ENCODE measurements at places on chromosomes 2 and 18.

DNA sequence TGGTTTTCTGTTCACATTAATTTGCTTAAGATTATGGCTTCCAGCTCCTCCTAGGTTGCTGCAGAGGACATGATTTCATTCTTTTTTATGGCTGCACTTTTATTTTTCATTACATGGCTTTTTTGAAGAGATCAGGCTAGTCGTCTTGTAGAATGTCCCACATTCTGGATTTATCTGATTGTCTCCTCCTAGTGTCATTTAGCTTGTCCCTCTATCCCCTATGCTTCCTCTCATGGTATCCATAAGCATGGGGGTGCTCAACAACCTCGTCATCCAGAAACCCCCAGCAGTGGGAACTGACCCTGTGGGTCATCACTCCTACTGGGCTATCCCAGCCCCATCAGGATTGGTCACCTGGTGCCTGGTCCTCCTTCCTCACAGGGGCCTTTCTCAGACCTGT, 49.6 kb downstream of the SERTAD2 start:
- DNase-seq = no peak

GRCh38 chr2:173983391-173983871, 18.3 kb upstream of the SP3 start:
- no peak for DNase-seq

DNA sequence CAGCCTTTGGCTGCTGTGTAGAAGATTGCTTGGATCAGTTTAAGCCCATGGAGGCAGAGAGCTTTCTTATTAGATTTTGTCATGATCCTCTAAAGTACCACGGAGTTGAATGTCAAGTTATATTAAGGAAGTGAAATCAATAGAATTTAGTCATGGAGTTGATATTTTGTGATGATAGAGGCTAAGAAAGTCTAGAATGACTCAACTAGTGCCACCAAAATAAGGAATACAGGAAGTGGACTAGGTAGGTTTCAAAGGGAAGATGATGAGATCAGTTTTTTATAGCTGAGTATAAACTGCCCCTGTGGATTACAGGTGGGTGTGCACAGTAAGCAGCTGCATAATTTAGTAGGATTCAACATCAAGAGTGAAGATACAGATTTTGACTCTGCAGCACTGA, 25.2 kb downstream of the FBXO36 start:
- no peak for DNase-seq

DNA sequence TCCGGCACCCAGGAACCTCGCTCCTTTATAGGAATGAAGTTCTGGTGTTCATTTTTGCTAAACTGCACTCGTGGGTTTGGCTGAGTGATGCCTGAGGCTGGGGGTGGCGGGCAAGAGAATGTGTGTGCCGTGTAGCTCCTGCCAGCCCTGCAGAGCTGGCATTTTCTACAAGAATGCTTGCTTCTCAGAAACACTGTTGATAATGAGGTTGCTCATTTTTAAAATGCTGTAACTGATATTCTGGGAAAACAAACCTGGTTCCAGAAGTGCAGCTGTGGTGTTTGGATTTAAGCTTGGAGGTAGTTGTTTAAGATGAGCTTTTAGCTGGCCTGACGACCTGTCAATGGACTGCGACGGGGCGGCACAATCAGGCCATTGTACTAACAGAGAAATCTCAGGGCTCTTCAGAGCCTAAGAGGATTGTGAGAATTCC, 511.9 kb upstream of the TNP1 start:
- peak; percentile 22 for DNase-seq

DNA sequence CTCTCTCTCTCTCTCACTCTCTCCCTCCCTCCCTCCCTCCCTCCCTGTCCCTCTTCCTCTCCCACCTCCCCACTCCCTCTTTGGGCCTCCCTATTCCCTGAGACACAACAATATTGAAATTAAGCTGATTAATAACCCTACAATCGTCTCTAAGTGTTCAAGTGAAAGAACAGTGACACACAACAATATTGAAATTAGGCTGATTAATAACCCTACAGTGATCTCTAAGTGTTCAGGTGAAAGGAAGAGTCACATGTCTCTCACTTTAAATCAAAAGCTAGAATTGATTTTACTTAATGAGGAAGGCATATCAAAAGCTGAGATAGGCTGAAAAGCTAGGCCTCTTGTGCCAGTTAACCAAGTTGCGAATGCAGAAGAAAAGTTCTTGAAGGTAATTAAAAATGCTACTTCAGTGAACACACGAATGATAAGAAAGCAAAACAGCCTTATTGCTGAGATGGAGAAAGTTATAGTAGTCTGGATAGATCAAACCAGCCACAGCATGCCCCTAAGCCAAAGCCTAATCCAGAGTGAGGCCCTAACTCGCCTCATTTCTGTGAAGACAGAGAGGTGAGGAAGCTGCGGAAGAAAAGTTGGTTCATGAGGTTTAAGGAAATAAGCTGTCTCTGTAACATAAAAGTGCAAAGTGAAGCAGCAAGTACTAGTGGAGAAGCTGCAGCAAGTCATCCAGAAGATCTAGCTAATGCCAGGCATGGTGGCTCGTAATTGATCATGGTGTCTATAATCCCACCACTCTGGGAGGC, 21.3 kb downstream of the MALT1 start:
- no peak for DNase-seq

DNA sequence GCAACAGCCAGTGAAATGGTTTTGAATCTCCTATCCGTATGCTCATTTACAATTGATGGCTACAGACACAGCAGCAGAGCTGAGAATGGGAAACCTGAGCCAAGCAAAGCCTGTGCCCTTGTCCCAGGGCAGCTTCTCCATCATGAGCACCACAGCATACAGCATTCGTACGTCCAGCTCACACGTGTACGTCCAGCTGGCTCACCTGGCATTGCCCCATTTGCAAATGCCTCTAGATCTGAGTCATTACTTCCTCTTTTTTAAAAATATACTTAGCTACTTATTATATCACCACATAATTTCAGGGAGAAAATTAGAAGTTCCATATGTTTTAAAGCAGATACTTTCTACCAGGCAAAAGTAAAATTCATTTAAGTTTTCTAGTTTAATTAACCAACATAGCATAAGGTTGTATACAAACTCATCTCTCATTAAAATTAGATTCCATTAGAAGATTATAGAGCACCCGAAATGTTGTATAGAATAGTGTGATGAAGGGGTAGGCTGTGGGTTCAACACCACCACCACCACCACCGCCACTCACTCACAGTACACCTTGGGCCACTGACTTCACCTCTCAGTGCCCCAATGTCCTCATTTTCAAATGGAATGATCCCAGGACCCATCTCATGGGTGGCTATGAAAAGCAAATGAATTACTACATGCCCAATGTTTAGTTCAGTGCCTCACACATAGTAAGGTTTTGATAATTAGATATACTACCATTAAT, 31.4 kb upstream of the TMEM177 start:
- no peak for DNase-seq

DNA sequence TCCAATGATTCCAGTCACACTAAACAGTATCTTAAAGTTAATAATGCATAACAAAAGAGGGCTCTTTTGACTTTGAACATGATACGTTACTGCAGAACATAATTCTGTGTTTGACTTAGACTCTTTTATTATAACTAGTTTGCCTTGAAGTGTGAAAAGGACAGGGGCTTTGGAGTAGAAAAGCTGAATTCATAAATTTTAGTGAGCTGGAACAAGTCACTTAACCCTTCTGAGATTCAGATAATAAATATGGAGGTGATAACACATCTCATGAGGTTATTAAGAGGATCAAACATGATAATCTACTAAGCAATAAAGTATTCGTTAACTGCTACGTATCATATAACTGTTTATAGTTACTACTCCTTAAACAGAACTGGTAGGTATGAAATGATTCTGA, 44.7 kb upstream of the FLACC1 start:
- DNase-seq = no peak

DNA sequence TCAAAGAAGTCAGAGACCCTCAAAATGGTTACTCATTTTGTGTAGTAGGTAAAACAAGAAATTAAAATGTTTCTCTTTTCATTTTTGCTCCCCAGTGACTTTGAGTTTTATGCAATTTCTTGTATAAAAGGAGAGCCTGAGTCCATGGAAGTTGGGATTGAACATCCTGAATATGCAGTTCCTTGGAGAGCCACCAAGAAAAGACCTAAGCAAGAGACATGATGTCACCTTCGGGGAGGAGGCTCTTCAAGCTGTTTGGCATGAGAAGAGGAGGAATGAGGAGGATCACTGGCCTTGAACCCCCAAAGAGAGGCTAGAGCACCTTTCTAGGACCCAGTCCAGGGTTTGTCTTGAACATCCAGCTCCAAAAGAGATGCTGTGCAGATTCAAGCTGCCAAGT, 83.5 kb upstream of the STPG4 start:
- peak; percentile 17 for DNase-seq

DNA sequence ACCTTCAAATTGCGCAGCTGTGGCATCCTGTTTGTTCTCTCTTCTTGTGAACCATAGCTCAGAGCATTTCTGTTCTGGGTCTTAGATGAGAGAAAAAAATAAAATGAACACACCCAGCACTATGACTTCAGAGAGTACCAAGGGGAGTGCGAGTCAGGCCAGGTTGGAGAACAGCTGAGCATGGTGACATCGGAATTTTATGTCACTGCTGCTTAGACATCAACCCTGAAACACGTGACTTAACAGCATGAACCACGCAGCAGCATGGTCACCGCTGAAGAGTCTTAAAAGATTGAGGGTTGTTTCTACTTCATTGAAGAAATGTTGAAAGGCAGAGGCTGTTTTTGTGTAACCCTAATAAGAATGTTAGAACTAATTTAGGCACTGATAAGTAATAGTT, 288.8 kb upstream of the SOX11 start:
- DNase-seq = no peak

- DNase-seq = no peak
Observed at GRCh38 chr18:14769381-14769780, 21.4 kb downstream of the ANKRD30B start.

DNA sequence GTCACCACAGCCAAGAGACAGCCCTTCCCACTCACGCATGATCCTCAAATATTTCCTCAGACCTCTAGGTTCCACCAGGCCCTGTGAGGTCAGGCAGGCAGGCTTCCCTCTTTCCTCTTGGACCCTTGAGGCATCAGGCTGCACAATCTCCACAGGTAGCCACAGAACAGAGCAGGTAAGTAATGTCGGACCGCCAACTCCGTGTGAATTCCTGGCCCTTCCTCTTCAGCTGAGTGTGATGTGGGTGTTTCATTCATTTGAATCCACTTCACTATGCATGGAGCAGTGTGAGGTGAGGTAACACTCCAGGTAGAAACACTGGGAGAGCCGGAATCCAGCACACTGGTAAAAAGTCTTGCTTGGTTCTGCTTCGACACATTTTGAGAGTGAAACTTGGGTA, 44.0 kb downstream of the MRPL35 start:
- no peak for DNase-seq

DNA sequence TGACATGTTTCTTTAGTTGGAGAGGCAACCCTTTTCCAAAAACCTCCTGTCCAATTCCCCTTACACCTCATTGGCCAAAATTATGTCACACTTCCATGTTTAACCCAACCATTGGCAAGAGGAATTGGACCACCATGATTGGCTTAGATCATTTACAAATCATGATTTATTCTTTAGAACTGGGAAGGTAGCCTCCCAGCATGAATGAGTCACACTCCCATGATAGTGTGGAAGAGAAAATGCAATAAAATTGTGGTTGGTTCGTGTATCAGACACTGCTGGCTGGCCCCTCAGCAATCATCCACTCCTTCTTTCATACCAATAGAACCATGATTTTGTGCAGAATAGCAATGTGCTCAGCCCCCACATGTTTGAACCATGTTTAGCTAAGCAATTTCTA, 156.6 kb upstream of the ACVR2A start:
- no peak for DNase-seq

GRCh38 chr2:40148334-40148733, 303.6 kb downstream of the SLC8A1 start:
- DNase-seq = no peak

GRCh38 chr2:151623631-151624030, 110.6 kb downstream of the NEB start:
- peak; percentile 49 for DNase-seq

GRCh38 chr2:98936353-98937351, 627 bp upstream of the CRACDL start:
- no peak for DNase-seq

DNA sequence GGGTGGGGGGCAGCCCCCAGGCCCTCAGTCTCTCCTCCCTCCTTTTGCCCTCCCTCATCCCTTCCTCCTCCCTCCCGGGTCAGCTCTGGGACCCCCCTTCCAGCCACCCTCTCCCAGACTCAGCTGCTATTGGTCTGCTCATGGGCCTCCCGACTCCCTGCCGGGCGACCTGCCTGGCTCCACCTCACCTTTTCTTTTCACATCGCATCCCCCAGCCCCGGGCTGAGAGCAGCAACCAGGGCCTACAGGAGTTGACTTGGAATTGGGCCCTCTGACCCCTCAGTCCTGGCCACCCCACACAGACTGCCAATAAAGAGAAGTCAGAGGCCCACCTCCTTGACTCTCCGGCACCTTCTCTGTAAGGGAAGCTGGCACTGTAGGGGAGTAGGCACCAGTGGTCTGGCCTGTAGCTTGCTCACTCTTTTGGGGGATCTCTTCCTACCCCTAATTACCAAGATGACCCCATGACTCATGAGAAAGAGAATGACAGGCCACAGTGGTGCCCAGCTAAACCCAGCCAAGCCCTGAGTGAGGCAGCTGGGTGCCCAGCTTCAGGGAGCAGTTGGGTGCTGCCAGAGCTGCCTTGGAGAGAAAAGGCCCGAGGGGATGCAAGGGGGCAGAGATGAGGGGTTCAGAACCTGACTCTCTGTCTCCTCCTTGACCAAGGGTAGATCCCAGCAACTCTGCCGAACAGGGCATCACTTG, 2.0 kb upstream of the ECEL1 start:
- no peak for DNase-seq

DNA sequence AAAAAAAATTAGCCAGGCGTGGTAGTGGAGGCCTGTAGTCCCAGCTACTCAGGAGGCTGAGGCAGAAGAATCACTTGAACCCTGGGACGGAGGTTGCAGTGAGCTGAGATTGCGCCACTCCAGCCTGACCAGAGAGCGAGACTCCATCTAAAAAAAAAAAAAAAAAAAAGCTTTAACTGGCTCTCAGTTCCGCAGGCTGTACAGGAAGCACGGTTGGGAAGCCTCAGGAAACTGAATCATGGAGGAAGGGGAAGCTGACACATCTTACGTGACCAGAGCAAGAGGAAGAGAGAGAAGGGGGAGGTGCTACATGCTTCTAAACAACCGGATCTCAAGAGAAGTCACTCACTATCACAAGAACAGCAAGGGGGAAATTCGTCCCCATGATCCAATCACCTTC, 505.6 kb upstream of the SLC8A1 start:
- no peak for DNase-seq

DNA sequence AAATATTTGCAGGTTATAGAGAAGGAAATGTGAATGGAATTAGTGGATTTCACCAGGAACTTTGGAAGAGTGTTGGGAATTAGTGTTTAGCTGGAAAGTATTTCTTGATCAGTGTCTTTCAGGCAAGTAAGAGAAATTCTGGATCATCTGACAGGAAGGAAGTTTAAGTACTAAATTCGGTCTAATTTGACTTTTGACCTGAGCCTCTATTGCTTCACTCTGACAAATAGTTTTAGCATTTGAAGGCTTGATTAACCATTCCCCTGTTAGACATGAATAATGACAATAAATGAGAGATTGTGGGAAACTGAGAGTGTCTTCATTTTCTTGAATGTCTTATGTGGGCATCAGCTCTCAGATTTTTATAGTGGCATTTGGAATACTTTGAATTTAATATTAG, 16.0 kb downstream of the CCNT2 start:
- DNase-seq = no peak
